Colonic mucosa (tissue), 4 donors: ENCODE measurements at places on chromosomes 6 and 20. TPM values are rescaled to one million over a fixed set of nuclear protein-coding genes. Genes with fewer than 3 reads are reported as not detected.

GRCh38 chr6:44499609-44500008 is 112.1 kb downstream of the CDC5L start:
- DNase-seq, result no peak

The TRIM31 gene
- total RNA-seq, result 44.4 TPM

GRCh38 chr6:110125361-110125760 is 54.1 kb downstream of the WASF1 start:
- no peak for DNase-seq

DNA sequence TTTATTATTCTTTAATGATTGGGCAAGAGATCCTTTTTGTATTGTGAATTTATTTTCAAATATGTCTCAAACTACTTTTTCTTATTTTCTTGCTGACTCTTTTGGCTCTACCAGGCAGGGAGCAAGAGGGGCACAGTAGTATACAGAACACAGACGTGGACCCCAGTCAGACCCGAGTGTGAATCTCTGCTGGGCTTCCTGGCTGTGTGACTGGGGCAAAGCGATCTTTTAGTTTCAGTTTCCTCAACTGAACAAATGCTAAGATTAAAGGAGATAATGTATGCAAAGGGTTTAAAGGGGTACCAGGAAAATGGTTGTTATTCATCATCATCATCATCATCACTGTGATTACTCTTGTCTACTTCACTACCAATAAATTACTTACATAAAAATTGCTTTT is 317.5 kb downstream of the HIVEP2 start:
- no peak for DNase-seq

DNA sequence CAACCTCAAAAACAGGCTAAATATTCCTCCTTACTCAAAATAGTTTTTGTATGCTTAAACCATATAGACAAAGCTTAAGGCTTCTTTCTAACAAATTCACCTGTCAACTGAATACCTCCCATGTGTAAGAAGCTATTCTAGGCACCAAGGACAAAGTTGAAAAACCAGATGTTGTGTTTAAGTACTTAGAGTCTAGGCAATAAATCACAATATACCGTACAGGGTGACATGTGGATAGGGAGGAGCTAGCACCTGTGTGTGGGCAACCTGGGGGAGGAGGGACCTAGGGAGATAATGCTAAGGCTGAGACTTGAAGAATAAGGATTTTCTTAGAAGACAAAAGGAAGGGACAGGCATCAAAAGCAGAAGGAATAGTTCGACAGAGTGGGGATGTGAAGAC is 123.5 kb downstream of the LMBRD1 start:
- no peak for DNase-seq

GRCh38 chr20:36010076-36010475 is 41.7 kb downstream of the CNBD2 start:
- DNase-seq, result no peak

- DNase-seq, result no peak
These were observed 88.3 kb downstream of the SSR1 start for GRCh38 chr6:7224731-7225130.

- no peak for DNase-seq
These were observed 66.0 kb upstream of the GPR6 start for GRCh38 chr6:109912118-109912517.

GRCh38 chr6:139628270-139628669 is 253.8 kb upstream of the CITED2 start:
- no peak for DNase-seq

The GRM1 gene
- total RNA-seq, result 0.11 TPM

- no peak for DNase-seq
These were observed 15.5 kb downstream of the CRNKL1 start for GRCh38 chr20:20036756-20037155.

DNA sequence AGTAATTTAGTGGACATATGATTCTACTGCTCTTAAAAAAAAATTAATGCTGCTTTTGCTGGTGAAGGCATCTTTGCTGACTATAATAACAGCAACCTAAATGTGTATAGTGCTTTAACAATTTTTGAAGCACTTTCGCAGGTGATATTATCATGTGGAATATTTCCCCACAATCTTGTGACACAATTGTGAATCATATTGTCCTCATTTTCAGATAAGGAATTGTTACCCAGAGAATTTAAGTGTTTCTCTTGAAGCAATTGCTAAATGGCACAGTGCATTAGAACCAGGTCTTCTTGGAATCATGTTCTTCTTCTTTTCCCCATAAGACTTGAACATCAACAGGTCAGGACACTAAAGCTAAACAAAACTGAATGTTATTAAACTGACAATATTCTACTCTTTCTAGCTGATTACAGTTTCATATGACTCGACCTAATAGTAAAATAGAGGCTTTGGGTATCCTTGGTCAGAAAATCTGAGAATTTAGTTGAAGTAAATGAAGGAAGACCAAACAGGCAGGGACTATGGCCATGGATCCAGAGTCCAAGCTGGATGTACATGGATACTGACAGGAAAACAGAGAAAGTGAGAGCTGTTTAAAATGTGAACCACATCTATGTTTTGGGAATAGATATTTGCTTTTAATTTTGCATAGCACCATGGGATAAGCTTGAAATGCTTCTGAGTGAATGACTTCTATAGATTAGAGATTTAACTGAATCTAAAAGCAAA is 121.8 kb upstream of the SLC35B3 start:
- no peak for DNase-seq

DNA sequence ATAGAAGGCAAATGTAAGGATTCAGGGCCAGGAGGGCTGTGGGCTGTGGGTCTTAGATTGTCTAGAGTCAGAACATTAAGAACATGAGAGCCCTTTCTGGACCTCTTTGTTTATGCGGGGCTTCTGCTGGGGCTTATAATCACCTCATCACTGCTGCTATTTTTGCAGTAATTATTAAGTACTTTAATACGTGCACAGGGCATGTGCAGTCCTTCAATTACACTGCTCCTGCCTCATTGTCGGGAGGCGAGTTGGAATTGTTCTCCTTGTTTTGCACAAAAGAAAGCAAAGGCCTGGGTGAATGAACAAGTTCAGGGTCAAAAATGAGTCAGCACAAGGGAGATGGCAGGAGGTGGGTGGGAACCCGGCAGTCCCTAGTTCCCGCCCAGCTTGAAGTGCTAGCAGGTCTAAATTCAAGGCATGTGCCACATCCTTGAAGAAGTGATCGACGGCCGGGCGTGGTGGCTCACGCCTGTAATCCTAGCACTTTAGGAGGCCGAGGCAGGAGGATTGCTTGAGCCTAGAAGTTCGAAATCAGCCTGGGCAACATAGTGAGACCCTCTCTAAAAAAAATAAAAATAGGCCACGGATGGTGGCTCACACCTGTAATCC is 34.4 kb upstream of the PTPN1 start:
- peak; percentile 78 for DNase-seq

DNA sequence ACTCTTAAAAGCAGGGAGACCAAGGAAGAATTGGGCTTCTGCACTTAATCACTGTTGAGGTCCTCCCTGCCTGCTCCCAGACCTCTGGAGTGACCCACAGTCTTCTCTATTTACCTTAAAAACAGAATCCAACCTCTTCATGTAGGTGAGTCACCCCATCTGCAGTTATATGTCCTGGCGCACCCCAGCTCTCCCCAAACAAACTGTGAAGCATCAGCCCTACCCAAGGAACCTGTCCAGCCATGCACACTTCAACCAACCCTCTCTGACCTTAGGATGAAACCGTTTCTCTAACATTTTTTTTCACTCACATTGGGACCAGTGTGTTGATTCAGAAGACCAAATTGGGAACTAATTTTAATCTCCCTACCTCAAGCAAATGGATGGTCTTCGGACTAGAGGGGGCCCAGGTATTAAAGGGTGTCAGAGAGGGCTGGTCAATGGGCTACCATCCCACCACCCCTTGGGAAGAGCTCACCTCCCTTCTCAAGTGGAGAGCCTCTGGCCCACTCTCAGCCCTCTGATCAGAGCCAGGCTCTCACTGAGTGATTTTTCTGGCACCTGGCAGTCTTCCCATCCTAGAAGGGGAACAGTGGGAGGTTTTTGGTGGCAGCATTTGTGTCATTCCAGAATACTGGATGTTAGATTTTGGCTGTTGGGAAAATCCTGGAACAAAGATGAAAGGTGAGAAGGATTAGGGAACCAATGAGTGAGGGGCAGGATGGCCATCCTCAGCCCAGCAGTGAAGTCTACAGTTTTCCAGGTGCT is 203.6 kb downstream of the LRFN2 start:
- DNase-seq, result no peak

- DNase-seq, result no peak
These were observed 57.5 kb upstream of the SNRPB2 start for GRCh38 chr20:16672299-16672698.

The SAMD3 gene
- total RNA-seq, result 1.7 TPM

- peak; percentile 50 for DNase-seq
These were observed 102.7 kb downstream of the FIG4 start for GRCh38 chr6:109793792-109794191.

DNA sequence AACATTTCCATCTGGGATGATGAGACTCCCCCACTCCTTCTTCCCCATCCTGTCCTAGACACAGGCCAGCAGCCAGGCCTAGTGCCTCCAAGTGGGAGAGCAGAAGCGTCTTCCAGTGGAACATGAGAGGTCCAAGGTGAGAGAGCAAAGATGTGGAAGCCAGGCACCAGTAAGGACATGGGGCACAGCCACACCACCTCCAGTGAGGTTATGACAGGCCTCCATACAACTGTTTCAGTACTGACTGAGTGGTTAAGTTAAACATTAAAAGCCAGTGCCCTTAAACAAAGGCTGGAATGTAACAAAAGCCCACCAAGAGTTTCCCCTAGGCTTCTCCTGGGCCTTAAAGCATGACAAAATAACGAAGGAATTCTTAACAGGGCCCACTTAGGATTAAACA is 5.3 kb downstream of the ZBTB24 start:
- no peak for DNase-seq

DNA sequence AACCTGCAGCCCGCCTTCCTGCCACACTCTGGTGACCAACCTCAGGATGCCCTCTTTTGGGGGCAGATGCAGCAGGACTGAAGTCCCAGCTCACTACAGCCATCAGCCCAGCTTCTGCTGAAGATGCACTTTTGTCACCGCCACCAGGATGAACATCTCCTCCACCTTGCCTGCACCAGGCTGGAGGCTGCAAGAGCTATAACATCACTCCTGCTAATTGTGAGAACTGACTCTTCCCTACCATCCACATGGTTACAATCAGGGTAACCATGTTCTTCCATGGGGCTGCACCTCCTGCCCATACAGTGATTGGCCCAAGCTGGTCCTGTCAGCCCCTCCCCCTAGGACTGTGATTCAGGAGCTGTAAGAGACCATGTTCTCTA is 2.0 kb upstream of the ACTL10 start:
- no peak for DNase-seq

The TLDC2 gene
- total RNA-seq, result 18.1 TPM

DNA sequence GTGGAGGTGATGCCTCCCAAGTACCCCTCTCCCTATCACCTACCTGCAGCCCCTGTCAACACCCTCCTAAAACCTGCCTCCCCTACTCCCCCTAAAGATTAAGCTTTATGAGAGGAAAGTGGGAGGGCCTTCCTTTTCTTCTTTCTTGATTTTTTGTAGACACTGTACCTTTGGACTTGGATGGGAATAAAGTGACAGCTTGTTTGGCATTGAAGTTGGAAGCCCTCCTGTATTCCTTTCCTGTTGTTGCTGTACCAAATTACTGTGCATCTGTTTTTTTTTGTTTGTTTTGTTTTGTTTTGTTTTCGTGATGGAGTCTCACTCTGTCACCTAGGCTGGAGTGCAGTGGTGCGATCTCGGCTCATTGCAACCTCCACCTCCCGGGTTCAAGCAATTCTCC is 99.3 kb upstream of the NFATC2 start:
- DNase-seq, result no peak

The ULBP3 gene
- total RNA-seq, result 1.9 TPM

GRCh38 chr6:12911427-12911826 is 194.9 kb downstream of the PHACTR1 start:
- DNase-seq, result no peak

DNA sequence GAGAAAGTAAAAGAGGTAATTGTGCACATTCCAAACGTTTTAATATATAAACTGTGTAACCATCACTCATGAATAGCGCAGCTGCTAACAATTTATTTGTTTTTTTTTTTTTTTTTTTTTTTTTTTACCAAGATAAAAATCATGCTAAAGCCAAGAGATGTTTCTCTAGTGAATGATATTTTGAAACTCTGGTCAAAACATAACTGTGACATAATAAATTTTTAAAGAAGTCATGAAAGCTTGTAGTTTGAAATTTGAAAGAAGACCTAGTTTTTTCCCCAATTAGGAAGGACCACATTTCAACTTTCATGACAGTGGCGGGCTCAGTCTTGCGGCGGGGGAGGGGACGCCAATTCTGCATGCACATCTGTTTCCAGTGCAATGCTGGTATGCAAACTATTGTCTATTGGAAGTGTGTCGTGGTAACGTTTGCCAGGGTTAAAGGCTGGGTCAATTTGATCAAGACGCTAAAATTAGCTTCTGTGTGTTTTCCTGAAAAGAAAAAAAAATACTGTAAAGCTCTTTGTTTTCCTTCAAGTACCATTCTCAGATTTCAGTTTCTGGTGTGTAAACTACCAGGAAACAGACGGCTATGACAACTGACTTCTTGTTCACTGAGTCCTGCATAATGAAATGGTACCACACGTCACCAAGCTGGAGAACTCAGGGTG is 211.9 kb downstream of the FOXC1 start:
- no peak for DNase-seq

GRCh38 chr20:45028424-45029136 is 62.3 kb downstream of the STK4 start:
- no peak for DNase-seq

GRCh38 chr6:1609041-1609647 is 571 bp upstream of the FOXC1 start:
- DNase-seq, result no peak

DNA sequence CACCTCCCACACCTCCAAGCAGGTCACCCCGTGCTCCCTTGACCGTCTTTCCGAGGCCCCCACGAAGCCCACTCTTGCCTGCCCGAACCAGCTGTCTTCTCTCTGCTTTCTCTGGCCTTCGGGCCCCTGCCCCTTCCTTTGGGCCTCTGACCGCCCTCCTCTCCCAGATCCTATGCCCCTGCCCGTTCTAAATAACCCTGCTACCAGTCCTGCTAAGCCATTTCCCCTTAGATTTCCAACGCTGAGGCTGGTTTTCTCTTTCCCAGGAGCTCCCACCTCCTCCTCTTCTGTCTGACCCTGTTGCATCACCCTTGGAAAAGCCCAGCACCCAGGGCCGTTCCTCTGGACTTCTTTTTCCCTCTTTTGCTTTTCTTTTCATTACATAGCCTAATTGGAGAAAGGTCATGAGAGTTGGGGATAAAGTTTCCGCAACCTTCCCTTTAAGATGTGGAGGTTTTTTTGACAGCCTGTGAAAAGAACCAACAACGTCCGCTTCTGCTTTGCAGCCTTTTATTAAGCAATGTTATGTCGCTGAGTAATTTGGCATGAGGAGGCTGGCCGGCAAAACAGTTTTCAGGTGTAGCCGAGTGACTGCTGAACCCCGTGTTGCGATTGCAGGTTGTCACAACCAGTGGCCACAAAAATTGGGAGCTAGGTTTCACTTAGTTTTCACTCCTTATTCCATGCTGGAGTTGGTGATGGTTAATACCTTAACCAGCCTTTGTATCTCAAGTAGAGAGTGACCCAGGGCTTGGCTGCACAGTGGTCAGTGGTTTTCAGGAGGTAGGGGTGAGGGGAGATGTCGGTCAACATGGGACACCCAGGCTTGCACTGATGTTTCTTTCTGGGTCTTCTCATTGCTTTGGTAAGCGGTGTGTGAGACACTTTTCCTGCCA is 970 bp downstream of the BLTP3A start:
- peak; percentile 35 for DNase-seq

- no peak for DNase-seq
These were observed 329.1 kb upstream of the QKI start for GRCh38 chr6:163085426-163085825.

The PPP2R5D gene
- 49.7 TPM for total RNA-seq

GRCh38 chr6:116682334-116682712 is 1.3 kb downstream of the KPNA5 start:
- DNase-seq, result no peak

The GGTLC1 gene
- total RNA-seq, result 0.27 TPM

The CAGE1 gene
- total RNA-seq, result not detected

The SLC22A2 gene
- total RNA-seq, result not detected
